ENCODE measurements at places on chromosomes 12 and 14.

DNA sequence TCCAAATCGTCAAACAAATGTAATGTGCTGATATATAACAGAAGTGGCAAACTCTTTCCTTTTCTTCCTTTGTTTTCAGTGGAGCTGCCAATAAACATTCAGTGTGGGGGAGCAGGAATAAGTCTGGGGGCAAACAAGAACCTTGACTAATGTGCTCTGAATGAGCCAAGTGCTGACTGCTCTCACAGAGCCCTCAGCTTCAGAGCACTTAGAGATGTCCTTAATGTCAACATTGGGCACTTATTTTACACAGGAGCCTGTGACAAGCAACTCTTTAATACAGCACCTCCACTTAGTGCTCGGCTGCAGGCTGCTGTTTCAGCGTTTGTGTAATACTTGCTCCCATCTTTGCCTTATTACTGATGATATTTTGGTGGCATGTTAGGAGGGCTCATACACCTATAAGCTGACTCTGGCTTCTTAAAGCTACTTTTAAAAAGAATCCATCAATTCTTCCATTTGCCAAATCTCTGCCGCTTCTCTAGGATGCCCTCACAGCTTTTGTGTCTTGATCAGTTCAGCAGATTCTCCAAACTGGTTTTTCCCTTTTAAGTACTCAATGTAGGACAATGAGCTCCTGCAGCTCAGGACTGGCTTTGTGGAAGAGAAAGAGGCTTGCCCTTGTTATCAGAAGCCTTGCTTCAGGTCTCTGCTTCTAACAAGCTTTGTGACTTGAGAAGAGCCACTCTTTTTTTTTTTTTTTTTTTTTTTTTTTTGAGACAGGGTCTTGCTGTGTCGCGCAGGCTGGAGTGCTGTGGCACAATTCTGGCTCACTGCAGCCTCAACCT is 206.6 kb downstream of the MON2 start:
- DNase-seq, result no peak

GRCh38 chr12:117388951-117389446 is 27.6 kb upstream of the NOS1 start:
- DNase-seq, result peak; percentile 90

- peak; percentile 30 for DNase-seq
These were observed 68.7 kb downstream of the DHRS2 start for GRCh38 chr14:23704890-23705289.

DNA sequence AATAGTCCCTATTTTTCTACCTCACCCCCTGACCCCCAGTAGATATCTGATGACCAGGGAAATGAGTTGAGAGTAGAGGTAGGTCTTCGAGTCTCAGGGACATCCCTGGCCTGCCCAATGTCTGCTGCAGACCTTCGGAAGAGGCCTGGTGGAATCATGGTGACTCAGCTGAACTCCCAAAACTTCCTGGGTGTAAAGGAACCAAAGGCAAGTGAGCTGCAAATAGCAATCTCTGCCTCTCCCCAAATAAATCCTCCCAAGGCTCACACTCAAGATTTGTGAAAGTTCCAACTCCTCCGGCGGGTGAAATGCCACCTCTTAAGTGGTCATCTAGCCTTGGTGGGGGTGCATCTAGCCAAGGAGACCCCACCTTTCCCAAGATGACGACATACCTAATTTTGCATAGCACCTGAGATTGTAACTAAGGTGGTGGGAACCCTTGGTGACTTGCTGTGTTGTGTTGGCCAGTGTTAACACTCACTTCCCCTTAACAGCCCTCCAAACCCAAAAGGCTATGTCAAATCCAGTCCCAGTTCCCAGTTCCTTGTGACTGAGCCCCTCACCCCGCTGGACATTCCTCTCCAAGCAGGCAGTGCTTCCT is 6.3 kb downstream of the ZFP36L1 start:
- no peak for DNase-seq

DNA sequence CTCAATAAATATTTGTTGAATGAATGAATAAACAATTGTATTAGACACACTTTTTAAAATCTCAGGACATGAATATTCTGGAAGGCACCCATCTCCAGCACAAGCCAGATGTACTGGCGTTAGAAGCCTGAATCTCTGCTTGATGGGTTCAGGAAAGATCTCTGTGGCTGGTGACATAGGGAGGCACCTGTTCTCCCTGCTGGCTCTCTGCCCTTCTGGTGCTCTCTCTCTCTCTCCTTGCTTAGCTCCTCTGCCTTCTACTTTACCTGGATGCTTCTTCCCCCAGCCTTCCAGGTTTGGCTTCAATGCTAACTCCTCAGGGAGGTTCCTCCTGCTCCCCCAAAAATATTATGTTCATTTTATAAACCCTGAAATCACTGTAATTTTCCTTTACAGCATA is 1.5 kb downstream of the CYP46A1 start:
- DNase-seq, result peak; percentile 5

- no peak for DNase-seq
These were observed 70.5 kb downstream of the TRIM9 start for GRCh38 chr14:51024377-51024776.

- no peak for DNase-seq
These were observed 5.9 kb downstream of the ITGB7 start for GRCh38 chr12:53201177-53201541.

DNA sequence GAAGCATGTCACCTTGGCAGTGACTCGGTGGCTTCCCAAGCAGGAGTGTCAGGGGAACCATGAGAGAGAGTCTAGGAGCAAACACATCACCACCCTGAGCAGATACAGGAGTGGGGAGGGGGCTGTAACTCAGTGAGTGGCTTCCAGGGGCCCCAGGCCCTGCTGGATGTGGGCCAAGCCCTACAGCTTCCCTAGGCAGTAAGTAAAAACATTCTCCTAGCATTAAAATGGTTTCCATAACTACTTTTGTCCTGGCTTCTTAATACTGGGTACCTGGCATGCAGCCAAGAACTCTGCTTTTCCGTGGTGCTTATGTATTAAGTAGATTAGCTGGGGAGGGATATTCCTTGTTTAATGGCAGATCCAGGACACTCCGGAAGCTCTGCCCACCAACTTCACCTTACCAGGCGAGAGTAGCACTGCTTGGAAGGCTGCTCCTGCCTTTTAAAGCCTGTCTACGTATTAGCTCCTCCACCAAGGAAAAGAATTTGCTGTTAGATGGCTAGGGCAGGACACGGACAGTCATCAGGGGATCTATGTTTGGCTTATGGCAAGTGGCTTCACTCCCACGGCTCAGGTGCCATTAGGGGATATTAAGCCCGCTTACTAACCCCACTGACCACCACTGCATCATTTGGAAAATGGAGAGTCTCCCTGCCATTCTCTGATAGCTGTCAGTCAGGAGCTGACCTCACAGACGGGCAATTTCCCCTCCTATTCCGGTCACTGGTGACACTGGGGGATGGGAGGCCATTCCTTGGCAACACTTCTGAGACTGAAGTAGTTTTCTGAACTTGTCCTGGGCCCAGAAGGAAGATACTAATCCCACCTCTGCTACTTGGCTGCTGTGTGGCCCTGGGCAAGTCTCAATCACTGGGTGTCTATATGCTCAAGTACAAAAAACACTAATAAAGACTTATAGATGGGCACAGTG is 22.8 kb downstream of the OTUB2 start:
- no peak for DNase-seq

GRCh38 chr14:88204221-88204620 is 118.8 kb downstream of the KCNK10 start:
- no peak for DNase-seq

DNA sequence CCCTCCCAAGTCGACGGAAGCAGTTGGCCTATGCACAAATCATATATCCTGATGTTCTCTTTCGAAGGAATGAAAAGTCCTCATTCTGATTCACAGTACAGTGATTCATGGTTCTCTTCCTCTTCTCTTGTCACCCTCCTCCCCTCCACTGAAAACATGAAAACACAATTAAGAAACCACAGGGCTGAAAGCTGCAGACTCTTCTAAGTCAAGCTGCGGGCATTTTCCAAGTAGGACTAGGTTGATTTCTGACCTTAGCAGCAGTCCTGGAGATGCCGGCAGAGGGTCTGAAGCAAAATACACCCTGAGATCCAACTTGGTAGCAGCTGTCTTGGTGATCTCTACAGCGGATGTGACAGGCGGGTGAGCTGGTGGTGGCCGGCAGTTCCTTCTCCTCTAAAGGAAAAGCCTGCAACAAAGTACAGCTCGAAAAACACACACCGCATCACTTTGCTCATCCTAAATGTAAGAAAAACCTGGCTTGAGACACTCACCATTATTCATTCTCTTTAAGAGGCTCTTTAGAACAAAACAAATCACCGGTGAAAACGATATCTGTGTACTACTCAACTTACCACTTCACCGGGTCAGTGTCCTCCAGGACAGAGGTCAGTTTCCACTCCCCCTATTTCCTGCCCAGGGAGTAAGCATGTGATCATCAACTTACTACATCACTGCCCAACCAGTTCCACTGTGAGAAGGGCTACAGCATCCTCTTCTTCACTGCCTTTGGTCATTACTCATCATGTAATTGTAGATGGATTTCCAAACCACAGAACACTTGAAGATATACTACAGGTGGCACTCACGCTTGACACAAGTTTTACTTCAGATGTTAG is 6.0 kb downstream of the TMCC3 start:
- DNase-seq, result no peak

GRCh38 chr12:108572166-108572790 is 9.9 kb downstream of the ISCU start:
- no peak for DNase-seq
